Temporal lobe (tissue), 4 donors: ENCODE measurements at places on chromosomes 3 and 15. TPM values are rescaled to one million over a fixed set of nuclear protein-coding genes. Genes with fewer than 3 reads are reported as not detected.

The GABRB3 gene
- total RNA-seq: 102 TPM

The ATP8B4 gene
- total RNA-seq: 4.4 TPM

The CFAP100 gene
- 2.5 TPM for total RNA-seq

The STAC gene
- total RNA-seq: 3.9 TPM

The GOLGA8T gene
- total RNA-seq: 0.49 TPM

The ACKR2 gene
- 0.74 TPM for total RNA-seq

The HTR3C gene
- total RNA-seq: not detected

The TLR9 gene
- total RNA-seq: not detected

The P2RY1 gene
- total RNA-seq: 11.6 TPM

The EOGT gene
- 8.1 TPM for total RNA-seq

The CNTN6 gene
- total RNA-seq: 10.8 TPM

The OR5K2 gene
- total RNA-seq: not detected

The DHX30 gene
- 60.0 TPM for total RNA-seq

The COPS2 gene
- total RNA-seq: 61.7 TPM

The GJD2 gene
- 2.2 TPM for total RNA-seq

The LDHAL6B gene
- not detected for total RNA-seq

The FOXB1 gene
- total RNA-seq: not detected

The TMEM212 gene
- not detected for total RNA-seq

The P2RY12 gene
- 15.0 TPM for total RNA-seq

The OSBPL10 gene
- 11.8 TPM for total RNA-seq

The FANCD2OS gene
- total RNA-seq: not detected

The HESX1 gene
- 0.25 TPM for total RNA-seq

The SERPINI2 gene
- total RNA-seq: 0.74 TPM

The MSL2 gene
- total RNA-seq: 27.3 TPM

The NOX5 gene
- not detected for total RNA-seq

The MESP2 gene
- total RNA-seq: not detected

The RPN1 gene
- total RNA-seq: 104 TPM

The SCN11A gene
- 0.25 TPM for total RNA-seq

The GUCA1C gene
- not detected for total RNA-seq

The CNTN4 gene
- 70.6 TPM for total RNA-seq

The MOBP gene
- 0.25 TPM for total RNA-seq

The SAMMSON gene
- not detected for total RNA-seq

The OCA2 gene
- total RNA-seq: 2.7 TPM
